ENCODE measurements at places on chromosomes 2 and 18.

DNA sequence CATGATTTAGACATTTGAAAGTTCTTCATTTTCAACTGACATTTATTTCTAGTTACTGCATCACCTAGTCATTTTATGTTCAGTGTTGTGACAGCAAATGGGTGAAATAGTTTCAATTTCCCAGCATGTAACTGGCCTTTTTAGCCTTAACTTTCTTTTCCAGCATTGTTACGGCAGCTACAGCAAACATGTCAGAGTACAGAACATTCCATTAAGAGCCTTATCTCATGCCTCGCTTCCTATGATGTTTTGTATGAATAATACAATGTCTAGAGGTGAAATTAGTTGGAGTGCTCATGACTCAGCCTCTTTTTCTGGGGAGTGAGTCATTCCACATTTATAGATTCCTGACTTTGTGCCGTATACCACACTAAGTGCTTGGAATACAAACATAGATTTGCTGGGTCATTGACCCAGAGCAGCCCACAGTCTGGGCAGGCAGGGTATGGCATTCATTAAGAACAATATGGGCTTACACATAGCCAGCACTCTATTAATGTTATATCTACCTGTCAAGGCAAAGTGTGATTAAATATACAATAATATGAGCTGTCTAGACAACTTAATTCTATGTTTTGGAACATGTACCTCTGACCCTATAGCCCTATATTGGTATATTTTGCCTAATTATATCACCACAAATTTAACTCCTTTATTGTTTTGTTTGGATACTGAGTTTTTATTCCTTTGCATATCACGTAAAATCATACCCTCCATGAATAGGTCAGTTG, 72.2 kb downstream of the MAP2 start:
- peak; percentile 66 for DNase-seq

- DNase-seq, result no peak
Measured at GRCh38 chr2:235618039-235618438, 124.2 kb downstream of the AGAP1 start.

- DNase-seq, result no peak
Measured at GRCh38 chr2:75606761-75607399, 39.7 kb upstream of the MRPL19 start.

DNA sequence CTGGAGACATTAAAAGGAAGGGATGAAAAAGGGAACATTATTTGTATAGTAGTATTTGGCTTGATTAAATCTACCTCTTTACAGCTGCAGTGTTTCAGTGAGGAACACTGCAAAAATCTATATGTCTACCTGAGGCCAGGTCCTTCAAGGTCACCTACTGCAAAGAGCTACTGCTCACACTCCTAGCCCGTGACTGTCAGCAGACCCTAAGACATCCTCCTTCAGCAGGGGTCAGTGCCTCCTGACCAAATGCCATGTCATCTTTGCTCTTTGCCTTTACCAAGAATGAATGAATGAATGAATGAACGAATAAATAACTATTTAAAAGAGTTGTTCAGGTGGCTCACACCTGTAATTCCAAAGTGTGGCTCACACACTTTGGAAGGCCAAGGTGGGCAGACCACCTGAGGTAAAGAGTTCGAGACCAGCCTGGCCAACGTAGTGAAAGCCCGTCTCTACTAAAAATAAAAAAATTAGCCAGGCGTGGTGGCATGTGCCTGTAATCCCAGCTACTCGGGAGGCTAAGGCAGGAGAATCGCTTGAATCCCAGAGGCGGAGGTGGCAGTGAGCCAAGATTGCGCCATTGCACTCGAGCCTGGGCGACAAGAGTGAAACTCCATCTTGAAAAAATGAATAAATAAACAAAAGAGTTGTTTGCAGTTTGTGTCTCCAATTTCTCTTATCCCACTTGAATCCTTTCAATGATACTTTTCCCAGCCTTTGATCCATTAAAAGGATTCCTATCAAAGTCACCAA, 84.3 kb upstream of the GRB14 start:
- DNase-seq, result no peak

DNA sequence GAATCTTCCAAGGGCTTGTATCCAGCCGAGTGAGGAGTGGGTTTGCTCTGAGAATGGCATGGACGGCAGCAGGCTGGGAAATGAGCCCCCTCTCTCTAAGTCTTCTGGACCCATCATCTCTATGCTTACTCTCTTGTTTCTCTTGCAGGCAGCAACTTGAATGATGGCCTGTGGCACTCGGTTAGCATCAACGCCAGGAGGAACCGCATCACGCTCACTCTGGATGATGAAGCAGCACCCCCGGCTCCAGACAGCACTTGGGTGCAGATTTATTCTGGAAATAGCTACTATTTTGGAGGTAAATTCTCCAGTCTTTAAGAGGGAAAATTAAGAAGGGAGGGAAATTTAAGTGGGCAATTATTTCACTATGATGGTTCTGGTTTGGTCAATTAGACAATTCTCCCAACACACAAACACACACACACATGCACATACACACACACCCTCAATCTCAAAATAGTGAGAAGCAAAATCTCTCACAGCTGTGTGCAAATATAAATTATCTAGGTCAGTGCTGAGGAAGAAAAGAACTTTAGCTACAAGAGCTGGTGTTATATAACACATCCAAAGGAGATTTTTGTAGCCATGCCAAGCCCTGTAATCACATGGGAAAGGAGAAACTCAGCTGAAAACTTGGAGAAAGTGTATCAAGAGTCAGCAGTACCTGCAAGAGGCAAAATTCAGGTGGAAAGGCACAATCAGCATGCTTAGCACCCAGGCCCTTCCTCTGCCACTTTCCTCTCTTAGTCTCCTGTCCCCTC, 499.2 kb downstream of the CNTNAP5 start:
- DNase-seq, result no peak

GRCh38 chr2:171523088-171524017, 1.1 kb downstream of the CYBRD1 start:
- peak; percentile 70 for DNase-seq

DNA sequence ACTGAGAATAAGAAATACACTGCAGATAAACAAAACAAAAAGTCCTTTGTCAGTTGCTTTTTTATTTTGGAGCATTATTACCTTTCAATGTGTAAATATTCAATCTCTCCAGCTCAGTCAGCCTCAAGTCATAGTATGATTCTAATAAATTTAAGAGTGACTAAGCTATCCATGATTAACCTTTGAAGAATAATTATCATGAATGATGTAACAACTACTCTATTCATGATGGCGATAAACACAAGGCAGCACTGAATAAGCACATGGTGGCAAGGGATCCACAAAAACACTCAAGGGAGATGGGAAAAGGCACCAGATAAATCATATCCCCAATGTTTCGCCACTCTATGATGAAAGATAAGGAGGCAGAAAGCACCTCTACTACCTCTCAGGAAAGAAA, 67.0 kb downstream of the MAP4K3 start:
- no peak for DNase-seq

GRCh38 chr2:236319036-236319435, 54.8 kb upstream of the ASB18 start:
- no peak for DNase-seq

DNA sequence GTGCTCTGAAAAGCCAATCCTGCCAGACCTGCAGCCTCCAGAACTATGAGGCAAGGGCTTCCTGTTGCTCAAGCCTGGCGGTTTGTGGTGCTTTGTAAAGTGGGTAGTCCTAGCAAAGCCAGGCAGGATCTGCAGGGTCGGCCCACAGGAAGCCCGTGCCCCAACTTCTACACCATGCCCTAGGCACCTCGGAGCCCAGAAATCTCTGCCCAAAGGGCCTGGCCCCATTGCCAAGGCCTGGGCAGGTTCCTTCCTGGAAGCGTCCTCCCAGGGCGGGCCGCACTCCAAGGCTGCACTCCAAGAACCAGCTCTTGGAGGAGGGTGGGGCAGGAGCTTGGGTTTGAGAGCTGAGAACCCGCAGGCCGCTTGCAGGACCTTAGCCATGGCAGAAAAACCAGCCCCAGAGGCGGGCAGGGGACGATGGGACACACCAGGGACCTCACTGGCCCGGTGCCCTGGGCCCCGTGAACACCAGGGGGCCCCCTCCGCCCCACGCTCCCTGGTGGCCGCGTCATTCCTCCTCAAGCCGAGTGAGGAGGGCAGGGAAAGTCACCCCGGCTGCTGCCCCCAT, 37.2 kb upstream of the ID2 start:
- no peak for DNase-seq

DNA sequence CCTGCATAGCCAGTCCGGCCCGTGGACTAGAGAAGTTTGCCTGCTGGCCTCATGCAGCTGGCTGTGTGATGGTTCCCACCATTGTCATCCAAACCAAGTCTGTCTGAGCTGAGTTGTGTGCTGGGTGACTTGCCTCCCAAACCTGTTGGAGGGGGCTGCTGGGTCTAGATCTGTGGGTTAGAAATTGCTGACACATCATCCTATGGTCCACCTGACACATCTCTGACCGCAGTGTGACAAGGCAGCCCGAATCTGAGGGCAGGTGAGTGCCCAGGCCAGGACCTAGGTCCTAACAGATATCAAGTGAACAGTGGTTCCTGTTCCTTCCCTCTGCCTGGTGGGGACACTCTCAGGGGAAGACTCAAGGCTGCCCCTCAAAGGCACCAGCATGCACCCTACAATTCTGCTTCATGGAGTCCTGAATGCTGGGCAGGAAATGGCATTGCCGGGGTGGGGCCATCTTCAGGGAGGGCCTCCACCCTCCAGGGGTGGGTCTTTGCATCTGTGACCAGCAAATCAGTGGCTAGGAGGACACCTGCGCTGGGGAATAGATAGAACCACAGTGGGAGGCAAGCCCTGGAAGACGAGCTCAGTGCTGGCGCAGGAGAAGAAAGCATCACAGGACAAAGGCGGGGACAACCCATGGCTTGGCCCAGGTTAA, 117.9 kb upstream of the ID2 start:
- DNase-seq, result peak; percentile 22

DNA sequence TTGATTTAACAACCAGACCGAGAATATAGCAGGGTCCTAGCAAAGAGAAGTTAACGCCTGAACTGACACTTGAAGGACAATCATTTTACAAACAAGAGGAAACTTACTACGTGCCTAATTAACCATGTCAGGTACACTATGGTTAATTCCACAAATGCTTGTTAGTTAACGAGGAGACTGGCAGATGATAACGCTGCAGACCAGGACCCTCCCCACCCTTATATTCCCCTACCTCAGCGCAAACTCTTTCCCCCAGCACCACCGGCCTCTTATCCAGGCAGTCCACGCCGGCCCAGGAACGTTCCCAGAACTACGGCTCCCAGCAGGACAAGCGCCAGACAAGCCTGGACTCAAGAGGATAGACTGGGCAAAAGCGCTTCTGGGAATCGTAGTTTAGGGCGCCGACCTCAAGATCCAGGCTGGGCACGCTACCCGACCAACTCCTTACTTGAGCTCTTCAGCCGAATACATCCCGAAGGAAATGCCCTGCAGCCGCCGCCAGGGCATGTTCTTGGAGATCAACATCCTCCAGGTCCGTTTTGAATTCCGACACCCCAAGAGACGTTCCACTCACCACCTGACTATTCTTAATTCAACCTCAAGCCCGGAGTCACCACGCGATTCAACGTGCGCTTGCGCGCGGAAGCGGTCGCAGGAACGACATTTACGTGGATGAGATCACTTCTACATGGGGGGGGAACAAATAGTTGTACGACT, at the start of gene POLR1A:
Gene POLR1A, minus strand, starts transcription at position 635 of the 717 bp plus-strand sequence. Its CDS starts 110 bp downstream, at position 525.
- DNase-seq, result peak; percentile 88

DNA sequence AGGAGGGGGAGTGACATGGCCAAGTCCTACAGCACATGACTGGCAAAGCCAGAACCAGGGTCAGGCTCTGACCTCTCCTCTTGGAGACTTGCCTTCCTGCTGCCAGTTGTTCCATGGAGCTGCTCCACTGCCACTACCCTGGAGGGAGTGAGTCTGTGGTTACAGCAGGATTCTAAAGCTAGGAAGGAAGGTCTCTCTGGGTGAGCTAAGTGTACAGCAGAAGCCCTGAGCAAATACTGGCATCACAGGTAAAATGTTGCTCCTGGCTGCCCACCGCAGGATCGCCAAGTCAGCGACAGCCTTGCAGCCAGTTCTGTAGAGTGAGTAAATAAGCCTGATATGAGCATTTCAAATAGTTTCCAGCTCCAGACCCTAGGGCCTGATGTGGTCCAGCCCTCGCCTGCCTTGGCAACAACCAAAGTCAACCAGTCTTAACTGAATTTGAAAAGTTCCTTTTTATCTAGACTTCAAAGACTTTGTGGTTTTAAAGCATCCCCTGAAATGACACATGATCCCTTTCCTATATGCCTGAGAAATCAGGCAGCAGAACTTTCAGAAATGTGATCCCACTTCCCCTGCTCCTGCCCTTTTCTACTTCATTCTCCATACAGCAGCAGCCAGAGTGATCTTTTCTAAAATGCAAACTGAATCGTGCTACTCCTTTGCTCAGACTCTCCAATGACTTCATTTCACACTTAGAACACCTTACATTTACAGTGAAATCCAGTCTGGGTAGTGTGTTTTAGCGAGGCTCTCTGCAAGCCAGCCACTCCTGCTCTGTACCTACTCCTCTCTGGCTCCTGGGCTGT, 114.3 kb downstream of the MGAT5 start:
- no peak for DNase-seq

DNA sequence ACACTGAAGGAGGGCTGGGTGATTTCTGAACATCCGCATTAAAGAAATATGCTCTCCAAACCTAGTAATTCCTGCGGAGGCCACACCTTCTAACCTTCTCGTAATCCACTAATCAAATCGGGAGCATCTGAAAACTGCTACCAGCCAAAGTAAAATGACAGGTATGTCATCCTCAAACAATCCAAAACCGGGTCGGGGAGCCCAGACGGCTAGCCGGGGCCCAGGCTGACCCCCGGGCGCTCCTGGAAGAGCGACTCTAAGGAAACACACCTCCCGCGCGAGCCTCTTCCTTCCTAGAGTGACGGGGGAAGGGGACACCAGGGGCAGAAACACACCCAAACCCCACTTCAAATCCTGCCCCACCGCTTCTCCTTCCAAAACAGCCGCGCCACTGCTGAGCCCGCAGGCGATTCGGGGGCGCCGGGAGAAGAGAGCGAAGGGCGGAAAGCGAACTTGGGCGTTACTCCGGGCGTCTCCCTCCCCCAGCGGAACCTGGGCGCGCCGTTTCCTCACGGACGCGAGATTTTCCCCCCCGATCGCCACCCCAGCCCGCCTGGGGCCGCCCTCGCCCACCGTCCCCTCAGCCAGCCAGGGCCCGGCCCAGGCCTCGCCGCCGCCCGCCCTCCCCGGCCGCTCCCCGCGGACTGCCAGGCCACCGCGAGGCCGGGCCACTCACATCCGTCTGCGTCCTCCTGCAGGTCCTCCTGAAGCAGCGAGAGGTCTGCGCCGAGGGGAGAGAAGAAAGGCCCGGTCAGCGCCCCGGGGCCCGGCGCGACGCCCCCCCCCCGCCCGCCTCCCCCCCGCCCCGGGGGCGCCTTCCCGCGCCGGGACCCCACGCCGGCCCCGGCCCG, 584 bp downstream of the PPP4R1 start:
- DNase-seq, result peak; percentile 61
